Stimulated activated CD4-positive, alpha-beta T cell treated with anti-CD3 and anti-CD28 coated beads, Interleukin-12 subunit alpha, Interleukin-12 subunit beta, amount 100 ng/mL, for 24 hours (primary cell): ENCODE measurements at places on chromosomes 1 and 21.

DNA sequence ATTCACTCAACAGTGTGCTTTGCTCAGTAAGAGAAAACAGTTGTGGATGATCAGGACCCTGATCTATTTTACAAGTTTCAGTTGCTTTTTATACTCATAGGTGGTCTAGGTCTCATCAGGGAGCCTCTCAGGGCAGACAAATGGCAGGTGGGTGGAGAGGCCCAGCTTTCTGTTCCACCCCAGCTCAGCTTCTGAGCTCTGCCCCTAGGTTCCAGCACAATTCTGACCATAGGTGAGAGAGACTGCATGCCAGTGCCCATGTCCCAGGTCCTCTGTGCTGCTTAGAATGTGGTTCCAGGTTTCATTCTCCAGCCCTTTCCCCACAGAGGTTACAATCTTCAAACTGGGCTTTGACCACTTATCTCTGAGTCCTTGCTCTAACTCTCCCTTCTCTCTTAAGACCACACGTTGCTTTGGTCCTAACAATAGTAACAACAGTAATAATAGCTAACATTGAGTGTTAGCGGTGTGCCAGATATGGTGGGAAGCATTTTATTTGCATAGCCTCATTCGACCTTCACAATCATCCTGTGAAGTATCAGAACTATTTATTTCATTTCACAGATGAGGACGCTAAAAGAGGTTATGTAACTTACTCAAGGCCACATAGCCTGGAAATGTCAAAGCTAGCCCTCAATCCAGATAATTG is 19.6 kb upstream of the DUSP10 start:
- DNase-seq: no peak

DNA sequence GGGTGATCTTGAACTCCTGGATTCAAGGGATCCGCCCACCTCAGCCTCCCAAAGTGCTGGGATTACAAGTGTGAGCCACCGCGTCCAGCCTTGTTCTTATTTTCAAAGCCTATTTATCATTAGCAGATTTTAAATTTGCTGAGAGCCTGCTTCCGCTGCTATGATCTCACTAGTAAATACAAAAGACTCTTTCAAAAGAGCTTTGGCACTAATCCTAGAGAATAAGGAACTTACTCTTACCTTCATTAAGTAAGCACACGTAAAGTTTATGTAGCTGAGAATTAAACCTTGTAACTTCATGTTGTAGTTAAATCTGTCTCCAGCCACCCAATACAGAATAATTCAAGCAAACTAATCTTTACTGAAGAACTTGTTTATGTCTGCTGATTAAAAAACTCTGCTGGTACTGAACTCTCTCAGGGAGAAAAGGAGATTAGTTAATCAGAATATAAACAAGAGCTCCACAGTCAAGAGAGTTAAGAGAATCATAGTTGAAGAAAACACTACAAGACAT is 72.3 kb downstream of the RUSC1 start:
- no peak for DNase-seq

- no peak for DNase-seq
These were observed 24.9 kb upstream of the NHLH2 start for GRCh38 chr1:115865704-115866380.

- no peak for DNase-seq
These were observed 245.7 kb upstream of the RGS18 start for GRCh38 chr1:191912517-191912916.

DNA sequence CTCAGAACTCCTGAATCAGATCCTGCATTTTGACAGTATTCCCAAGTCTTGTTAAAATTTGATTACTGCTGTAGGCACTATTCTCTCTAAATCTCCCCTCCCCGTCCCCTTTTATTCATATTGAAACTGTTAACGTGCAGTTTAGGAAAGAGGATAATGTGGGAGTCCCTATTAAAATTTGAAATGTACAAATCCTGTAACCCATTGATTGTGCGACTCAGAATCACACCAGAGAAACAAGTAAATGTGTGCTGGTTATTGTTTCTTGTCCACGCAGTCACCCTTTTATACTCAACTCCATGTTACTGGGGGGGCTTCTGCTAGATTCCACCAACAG is 584 bp upstream of the LTN1 start:
- no peak for DNase-seq

GRCh38 chr1:222462601-222463000 is 85.3 kb downstream of the HHIPL2 start:
- DNase-seq: no peak

GRCh38 chr1:63799820-63800219 is 26.0 kb downstream of the ROR1 start:
- DNase-seq: no peak

DNA sequence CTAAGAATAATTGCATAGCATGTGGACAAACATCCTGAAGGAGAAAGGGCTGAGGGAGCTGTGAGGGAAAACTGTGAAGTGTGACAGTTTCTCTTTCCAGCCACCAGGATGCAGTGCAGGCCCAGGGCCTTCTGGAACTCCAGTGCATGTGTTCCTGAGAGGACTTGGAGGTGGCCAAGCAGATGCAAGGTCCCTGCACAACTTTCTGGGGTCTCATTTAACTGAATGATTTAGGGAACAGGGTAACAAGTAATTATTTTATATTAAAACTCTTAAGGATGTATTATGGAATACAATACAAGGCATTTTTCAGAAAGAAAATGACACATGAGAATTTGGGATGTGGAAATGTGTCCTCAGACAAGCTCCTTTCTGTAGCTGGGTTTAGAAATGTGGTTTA is 61.2 kb upstream of the MCOLN3 start:
- no peak for DNase-seq

DNA sequence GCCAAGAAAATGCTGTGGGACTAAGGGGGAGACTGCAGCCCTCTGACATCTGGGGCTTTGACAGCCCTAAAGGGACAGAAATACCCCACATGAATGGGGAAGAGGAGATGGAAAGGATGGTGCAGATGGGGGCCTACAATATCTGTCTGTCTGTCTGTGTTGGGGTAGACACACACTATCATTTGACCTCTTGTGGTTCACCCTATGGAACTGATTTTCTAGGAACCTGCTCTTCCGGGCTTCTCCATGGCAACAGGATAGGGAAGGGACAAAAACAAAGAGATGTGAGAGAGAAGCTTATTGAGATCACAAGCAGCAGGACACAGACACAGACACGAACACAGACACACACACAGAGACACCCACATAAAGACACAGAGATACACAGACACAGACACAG is 17.1 kb downstream of the KIF21B start:
- no peak for DNase-seq

DNA sequence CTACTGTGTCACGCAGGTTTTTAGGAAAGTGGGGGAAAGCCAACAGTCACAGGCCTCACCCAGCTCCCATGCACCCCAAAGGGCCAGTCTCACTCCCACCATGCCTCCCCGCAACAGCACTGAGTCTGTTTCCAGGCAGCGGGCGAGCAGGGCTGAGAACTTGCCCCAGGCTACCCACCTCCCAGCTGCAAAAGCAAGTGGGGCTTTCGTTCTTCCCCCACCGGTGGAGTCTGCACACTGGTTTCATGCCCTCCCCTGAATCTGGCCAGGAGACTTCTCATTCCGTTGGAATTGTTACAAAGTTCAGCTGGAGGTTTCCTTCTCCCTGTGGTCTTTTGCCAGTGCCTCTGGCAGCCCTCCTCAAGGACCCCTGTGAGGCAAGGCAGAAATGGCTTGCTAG is 53.6 kb upstream of the KCNJ15 start:
- DNase-seq: no peak
